ENCODE measurements at places on chromosomes 4 and X. TPM values are rescaled to one million over a fixed set of nuclear protein-coding genes. Genes with fewer than 3 reads are reported as not detected.

The DDX60 gene
- total RNA-seq: 2.3 TPM

The PABPC1L2A gene
- total RNA-seq: not detected

The RAP2C gene
- 53.1 TPM for total RNA-seq

The IL1RAPL1 gene
- 3.3 TPM for total RNA-seq

- H3K36me3 ChIP-seq: peaks cover 6% of the 10 kb centered on the region
- DNase-seq: peak; percentile 30
- no peak overlapping the region for H3K27ac ChIP-seq
Observed at GRCh38 chr4:24559889-24560288, 24.5 kb downstream of the DHX15 start.
